ENCODE measurements at places on chromosomes 6 and 20. TPM values are rescaled to one million over a fixed set of nuclear protein-coding genes. Genes with fewer than 3 reads are reported as not detected.

SAPCD1 gene
- 3.7 TPM for total RNA-seq

REV3L gene
- 33.3 TPM for total RNA-seq

BPIFB1 gene
- total RNA-seq = not detected

RNF39 gene
- not detected for total RNA-seq

SPTLC3 gene
- not detected for total RNA-seq

IL17A gene
- total RNA-seq = not detected

DDO gene
- total RNA-seq = not detected

CCND3 gene
- 27.1 TPM for total RNA-seq

JPH2 gene
- total RNA-seq = 0.07 TPM

Measured in glutamatergic neuron (in vitro differentiated cells).